ENCODE measurements at places on chromosomes 3 and 15.

DNA sequence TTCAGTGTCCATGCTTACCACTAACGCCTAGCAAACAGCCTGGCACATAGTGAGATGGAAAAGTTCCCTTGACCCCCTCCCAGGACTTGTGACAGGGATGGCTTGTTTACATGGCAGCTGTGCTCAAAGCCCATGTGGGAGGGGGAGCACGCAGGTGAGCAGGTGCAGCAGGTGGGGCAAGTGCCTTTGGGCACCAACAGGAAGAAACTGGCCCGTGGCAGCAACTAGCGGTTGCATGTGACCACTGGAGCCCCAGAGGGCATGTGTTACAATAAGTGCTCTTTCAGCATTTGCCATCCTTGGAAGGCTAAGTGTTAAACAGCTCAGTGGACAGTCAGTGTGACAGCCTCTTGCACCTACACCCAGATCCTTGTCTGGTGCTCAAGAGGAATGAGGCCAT lies 734.6 kb downstream of the TUSC7 start:
- DNase-seq = no peak

GRCh38 chr15:88223084-88223483 lies 33.5 kb downstream of the NTRK3 start:
- DNase-seq = no peak

- DNase-seq = no peak
Measured at GRCh38 chr15:97893967-97894366, 66.5 kb upstream of the ARRDC4 start.

- DNase-seq = no peak
Measured at GRCh38 chr3:170585937-170586310, at the start of gene SLC7A14. TSS of gene SLC7A14 (minus strand) at chr3:170586075. CDS start at chr3:170526936, 59,139 bp downstream.
